Amygdala (tissue), 56 donors: ENCODE measurements at places on chromosomes 13 and 19.

GRCh38 chr19:5156231-5156986 is 184.2 kb downstream of the PTPRS start:
- DNase-seq = no peak

- no peak for DNase-seq
Observed at GRCh38 chr19:1068009-1069001, 1.3 kb downstream of the ARHGAP45 start.

GRCh38 chr19:56740501-56740900 is 68.9 kb upstream of the ZNF835 start:
- no peak for DNase-seq

GRCh38 chr13:113775451-113776145 is 16.6 kb downstream of the TMEM255B start:
- no peak for DNase-seq

DNA sequence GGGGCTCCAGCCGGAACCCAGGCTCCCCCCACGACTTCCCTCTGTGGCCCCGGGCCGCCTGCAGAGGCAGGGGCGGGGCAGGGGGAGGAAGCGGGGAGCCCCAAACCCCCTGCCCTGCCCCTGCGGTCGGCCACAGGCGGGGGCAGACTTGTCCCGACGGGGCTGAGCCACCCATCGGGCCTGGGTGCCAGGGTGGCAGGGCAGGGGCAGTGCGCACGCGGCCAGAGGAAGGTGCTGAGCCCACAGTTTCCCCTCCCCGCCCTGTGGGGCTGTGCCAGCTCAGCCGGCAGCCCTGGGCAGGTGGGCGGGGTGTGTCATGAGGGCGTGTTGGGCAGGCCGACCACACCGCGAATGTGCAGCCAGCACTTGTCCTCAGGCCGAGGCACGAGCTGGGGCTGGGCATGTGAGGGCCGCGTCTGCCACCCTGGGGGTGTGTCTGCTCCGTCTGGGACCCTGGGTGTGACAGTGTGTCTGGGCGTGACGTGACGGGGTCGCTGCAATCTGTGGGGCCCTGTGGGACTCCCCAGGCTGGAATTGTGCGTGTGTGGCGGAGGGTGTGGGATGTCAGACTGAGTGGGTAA is 17.7 kb downstream of the CCDC97 start:
- DNase-seq = peak; percentile 18

DNA sequence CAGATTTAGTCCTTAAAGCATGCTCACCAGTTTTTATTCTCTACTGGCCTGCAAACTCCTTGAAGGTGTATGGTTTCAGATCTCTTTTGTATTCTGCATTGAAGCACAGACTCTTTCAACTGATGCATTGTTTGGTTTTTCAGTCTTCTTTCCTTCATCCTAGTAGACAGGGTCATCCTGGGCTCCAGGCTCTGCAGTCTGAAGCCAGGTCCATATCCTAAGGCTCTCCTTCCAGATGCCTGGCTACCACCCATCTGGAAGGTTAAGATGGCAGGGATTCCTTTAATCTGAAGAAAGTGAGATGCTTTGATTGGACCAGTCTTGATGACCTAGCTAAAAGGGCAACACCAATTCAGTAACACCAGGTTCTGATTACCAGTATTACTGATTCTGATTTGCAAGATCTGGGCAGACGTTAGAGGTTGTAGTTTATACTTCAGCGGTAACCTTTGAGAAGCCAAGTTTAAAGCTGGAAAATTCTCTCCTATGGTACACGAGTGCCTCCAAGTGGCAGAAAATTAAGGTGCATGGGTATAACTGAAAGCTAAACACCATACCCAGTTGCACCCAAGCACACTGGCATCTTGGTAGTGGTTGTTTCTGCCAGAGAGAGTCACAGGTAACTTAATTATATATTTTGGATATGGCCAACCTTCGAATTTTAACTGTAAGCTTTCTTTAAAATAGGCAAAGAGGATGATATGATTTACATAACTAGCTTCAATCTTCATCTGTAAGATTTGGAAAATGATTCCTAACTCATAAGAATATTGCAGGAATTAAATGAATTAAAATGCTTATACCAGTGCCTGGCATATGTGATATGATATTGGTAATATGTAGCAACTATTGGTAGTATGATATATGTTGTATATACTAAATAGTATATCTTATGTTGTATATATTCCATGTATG is 1651.9 kb upstream of the MIR17HG start:
- peak; percentile 10 for DNase-seq

GRCh38 chr13:112722433-112723263 is 32.8 kb downstream of the ATP11A start:
- DNase-seq = no peak

DNA sequence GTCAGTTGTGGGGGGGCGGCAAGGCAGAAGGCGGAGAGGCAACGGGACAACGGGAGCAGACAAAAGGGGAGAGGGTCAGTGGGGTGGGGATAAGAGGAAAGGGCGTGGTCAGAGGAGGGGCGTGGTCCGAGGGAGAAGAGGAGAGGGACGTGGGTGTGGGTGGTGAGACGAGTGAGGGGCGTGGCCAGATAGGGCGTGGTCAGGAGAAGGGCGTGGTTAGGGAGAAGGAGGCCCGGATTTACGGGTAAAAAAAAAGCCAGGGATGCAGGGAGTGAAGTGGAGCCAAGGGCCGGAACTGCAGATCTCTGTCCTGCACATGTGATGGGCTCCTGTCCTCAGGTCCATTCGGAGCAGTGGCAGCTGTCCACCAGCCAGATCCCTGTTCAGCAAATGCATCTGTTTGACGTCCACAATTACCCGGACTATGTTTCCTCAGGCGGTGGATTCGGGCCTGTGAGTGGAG is 21.5 kb downstream of the CPT1C start:
- no peak for DNase-seq

DNA sequence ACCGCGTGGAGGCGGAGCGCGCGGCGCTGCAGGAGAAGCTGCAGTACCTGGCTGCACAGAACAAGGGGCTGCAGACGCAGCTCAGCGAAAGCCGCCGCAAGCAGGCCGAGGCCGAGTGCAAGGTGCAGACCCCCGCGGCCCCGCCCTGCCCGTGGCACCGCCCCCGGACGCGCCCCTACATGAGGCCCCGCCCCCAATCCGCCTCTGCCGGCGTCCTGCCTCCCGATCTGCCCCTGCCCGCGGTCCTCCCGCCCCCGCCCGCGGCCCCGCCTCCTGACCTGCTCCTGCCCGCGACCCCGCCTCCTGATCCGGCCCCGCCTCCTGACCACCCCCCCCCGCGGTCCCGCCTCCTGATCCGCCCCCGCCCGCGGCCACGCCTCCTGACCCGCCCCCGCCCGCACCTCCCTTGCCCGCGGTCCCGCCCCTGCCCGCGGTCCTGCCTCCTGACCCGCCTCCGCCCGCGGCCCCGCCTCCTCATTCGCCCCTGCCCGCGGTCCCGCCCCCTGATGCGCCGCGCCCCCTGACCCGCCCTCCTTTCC is 11.7 kb downstream of the PRR36 start:
- DNase-seq = no peak

DNA sequence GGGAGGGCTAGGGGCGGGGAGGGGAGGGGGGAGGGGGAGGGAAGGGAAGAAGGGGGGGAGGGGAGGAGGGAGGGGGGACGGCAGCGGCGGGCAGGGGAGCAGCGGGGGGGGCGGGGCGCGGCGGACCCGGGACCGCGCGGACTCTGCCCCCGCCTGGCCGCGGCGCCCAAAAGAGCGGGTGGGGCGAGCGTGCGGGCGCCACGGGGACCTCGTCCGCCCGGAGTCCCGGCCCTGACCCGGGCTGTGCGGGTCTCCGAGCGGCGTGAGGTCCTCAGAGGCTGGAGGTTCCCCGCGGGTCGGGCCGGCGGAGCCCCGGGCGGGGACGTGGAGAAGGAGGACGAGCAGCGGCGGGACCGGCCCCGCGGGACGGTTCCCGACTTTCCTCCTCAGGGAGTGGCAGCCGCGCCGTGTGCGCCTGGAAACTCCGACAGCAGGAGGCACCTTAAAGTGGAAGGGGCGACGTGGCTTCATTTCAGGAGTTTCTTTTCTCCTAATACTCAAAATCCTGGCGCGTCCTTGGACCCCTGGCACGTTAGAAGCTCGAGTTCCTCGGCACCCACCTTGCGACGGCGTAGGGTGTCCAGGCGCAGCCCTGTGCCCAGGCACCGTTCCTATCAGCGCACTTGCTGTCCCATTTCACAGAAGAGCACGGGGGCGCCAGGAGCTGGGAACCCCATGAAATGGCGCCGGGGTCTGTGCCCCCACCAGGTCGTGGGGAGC is 518 bp upstream of the PLPP2 start:
- no peak for DNase-seq

DNA sequence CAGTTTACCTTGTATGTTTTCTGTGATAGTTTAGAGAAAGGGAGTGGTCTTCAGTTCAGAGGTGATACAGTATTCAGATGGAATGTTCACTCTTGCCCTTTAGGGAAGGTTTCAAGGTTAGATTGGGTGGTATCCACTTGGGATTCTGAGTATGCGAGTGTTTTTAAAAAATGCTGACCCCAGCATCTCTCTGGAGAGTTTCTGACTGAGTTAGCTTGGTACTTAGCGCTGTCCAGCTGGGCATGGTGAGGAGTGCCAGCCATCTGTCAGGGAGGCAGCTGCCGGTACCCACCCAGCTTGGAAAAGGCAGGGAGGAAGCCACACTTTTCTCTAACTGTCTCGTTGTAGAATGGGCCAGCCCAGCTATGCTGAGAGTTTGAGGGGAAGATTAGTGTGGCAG is 63.3 kb downstream of the ARHGEF7 start:
- no peak for DNase-seq

DNA sequence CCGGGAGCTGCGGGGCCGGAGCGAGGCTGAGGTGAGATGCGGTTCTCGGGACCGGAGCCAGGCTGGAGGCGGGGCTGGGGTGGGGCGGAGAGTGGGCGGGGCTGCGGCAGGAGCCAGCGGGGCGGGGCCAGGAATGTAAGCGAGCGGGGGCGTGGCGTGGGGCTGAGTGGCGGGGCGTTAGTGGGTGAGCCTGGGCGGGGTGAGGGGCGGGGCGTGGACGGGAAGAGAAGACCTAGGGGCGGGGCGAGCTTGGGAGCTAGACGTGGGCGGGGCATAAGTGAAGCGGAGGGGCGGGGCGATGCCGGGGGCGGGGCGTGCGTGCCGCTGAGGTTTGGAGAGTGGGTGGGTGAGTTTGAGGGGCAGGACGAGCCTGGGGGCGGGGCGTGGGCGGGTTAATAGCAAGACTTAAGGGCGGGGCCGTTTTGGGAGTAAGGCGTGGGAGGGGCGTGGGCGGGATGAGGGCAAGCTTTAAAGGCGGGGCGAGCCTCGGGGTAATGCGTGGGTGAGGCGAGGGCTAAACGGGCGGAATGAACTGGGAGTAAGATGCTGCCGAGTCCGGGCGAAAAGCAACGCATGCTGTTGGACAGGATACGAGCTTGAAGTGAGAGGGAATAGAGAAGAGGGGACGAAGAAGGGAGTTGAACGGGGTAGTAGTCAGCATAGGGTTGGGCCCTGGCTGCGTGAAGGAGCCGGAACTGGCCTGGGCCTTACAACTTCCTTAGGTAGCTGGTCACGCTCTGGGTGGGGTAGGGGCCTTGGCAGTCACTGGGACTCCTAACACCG is 572 bp downstream of the SNAPC2 start:
- peak; percentile 93 for DNase-seq

DNA sequence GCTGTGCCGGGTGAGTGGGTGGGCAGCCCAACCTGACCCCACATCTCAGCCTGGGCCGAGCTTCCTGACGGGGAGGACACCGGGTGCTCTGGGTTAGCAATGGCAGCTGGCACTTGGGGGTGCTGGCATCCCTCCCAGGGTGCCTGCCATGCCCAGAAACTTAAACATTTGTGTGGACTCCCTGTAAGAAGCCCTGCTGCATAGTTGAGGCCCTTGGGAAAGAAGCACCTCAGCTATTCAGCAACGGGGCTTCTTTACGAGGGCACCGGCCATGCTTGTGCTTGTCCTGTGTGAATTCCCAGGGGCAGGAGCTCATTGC is 33.8 kb upstream of the MEDAG start:
- DNase-seq = no peak

- no peak for DNase-seq
Observed at GRCh38 chr13:49302817-49303216, 55.1 kb downstream of the CDADC1 start.

DNA sequence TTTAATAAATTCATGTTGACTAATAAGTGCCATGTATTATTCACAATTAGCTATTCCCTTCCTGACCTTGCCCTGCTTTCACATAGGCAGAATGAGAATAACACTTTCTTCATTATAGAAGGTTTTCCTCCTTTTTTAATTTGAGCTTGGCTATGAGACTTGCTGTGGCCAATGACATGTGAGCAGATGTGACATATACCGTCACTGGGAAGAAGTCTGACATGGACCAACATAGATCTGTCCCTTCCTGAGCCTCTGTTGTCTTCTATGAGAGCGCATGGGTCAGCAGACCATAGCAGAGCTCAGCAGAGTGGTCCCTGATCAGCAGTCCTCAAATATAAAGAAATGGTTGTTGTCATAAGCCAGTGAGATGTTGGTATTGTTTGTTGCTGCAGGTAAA is 163.9 kb downstream of the DACH1 start:
- DNase-seq = no peak

- DNase-seq = no peak
Observed at GRCh38 chr13:43767341-43767931, 19.3 kb downstream of the ENOX1 start.
